ENCODE measurements at places on chromosomes 2 and 18. TPM values are rescaled to one million over a fixed set of nuclear protein-coding genes. Genes with fewer than 3 reads are reported as not detected.

GREB1L gene
- total RNA-seq: 1.6 TPM

NPPC gene
- total RNA-seq: not detected

PLEKHA3 gene
- total RNA-seq: 5.5 TPM

SKA1 gene
- total RNA-seq: under 0.01 TPM

GALM gene
- total RNA-seq: 2.6 TPM

CDH7 gene
- total RNA-seq: under 0.01 TPM

SERPINB10 gene
- total RNA-seq: 0.43 TPM

RGPD8 gene
- total RNA-seq: 10.3 TPM

ZNF804A gene
- total RNA-seq: not detected

MAL gene
- 4.1 TPM for total RNA-seq

SIX3 gene
- 4.1 TPM for total RNA-seq

POMC gene
- 0.07 TPM for total RNA-seq

PAIP2B gene
- 3.1 TPM for total RNA-seq

SP140 gene
- total RNA-seq: under 0.01 TPM
